AG04450 (cell line): ENCODE measurements at places on chromosomes 4 and X.

- DNase-seq: no peak
Measured at GRCh38 chrX:102063445-102064074, 61.9 kb upstream of the TCEAL2 start.

GRCh38 chr4:163165217-163166017 is 1.3 kb downstream of the NAF1 start:
- no peak for DNase-seq

DNA sequence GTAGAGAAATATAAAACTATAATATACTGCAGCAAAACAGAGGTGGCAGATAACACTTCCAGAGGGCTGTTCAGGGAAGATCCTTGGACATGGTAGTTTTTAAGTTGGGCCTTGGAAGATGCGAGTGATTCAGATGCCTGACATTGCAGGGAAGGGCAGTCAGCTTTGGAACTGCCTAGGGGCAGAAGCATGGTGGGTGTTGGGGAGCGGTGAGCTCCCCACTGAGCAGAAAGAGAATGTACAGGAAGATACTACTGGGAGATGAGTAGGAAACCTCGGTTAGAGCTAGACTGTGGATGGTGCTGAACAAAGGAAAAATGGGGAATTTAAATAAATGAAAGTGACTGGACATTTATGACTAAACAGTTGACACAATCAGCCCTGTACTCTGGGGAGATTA is 24.9 kb upstream of the SEC24B start:
- no peak for DNase-seq

DNA sequence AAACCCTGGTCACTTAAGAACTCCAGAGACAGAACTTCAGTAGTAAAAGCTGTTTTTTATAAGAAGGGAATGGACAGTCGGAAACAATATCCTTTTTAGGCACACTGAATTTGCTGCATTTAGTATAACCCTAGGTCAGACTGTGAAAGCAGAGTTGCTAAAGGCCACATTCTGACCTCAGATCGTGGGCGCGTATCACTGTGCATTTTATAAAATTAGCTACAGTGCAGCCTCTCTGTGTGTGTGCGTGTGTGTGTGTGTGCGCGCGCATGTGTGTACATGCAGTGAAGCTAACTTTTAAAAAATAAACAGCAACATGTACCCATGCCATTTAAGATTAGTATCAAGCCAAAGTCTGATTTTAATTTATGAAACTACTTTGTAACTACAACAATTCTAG is 8.0 kb downstream of the ZNF827 start:
- no peak for DNase-seq

- DNase-seq: no peak
Measured at GRCh38 chr4:125200556-125200955, 114.2 kb upstream of the FAT4 start.

- DNase-seq: no peak
Measured at GRCh38 chrX:9374555-9374954, 90.3 kb upstream of the TBL1X start.

- DNase-seq: no peak
Measured at GRCh38 chrX:132470831-132471230, 18.0 kb downstream of the MBNL3 start.

GRCh38 chrX:136953867-136954787 is 73.6 kb upstream of the RBMX start:
- no peak for DNase-seq

DNA sequence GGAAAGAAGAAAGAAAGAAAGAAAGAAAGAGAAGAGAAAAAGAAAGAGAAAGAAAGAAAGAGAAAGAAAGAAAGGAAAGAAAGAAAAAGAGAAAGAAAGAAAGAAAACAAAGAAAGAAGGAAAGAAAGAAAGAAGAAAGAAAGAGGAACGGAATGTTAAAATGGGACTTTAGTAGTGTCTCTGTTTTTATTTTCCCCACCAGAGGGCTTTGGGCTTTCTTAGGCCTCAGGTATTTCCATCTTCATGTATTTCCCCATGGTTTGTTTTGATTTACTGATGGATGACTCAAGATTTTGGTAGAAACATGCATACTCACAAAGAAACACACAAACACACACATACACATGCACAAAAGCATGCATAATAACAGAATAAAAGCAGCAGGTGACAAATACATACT is 181.2 kb downstream of the AFF2 start:
- no peak for DNase-seq

DNA sequence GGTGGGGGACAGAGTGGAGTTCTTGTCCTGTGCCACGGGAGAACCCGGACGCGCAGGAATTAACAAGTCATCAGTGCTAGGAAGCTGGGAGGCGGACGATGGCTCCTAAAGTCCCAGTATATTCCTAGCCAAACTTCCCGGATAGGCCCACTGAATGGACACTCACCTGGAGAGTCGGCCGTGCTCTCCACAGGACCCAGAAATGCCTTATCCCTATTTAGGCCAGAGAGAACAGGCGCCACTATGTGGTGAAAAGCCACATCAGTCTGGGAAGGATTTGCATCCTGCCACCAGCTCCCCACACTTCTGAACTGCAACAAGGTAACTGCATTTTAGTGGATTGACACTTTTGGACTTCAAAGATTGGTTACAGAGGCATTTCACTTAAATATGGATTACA is 1.1 kb downstream of the CFAP299 start:
- no peak for DNase-seq

DNA sequence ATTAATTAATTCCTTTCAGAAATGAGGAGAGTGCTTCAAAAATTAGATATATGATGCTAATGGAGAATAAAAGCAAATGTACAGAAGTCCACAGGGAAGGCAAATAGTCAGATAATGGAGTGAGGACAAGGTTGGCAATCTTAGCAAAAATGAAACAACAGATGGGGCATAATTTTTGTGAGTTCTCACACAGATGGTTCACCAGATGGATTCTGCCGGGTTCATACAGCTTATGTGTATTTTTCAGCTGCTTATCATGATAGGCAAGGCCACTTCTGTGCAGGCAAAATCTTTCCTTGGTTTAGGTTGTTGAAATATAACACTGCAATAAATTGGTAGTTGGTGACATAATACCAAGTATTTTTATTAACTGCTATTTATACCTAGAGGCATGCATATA is 1539.0 kb upstream of the IGFBP7 start:
- DNase-seq: no peak

- no peak for DNase-seq
Measured at GRCh38 chr4:152613841-152614721, 65.7 kb downstream of the TMEM154 start.

GRCh38 chr4:80362578-80363181 is 27.1 kb downstream of the CFAP299 start:
- no peak for DNase-seq

- no peak for DNase-seq
Measured at GRCh38 chr4:174590336-174590735, 68.0 kb upstream of the HPGD start.

GRCh38 chr4:187276736-187277408 is 553.2 kb upstream of the FAT1 start:
- DNase-seq: peak; percentile 34

- DNase-seq: peak; percentile 18
Measured at GRCh38 chr4:107603430-107603829, 116.6 kb downstream of the PAPSS1 start.

DNA sequence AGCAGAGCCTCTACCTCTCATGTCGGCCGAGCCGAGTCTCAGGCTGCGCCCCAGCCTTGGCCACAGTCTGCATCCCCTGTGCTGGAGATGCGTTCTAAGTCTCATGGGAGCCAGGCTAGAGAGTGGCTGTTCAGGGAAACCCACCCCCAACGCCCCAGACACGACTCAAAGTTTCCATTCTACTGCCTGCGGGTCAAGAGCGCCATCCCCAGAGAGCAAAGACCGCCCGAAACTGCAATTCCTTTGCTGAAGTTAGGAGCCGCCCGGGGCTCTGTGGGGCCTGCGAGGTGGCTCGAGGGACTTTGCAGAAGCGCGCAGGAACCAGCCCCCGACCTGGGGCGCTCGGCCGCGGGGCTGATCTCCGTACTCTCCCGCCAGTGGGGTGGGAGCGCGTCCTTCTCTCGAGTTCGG is 10.0 kb upstream of the ELF4 start:
- DNase-seq: no peak

DNA sequence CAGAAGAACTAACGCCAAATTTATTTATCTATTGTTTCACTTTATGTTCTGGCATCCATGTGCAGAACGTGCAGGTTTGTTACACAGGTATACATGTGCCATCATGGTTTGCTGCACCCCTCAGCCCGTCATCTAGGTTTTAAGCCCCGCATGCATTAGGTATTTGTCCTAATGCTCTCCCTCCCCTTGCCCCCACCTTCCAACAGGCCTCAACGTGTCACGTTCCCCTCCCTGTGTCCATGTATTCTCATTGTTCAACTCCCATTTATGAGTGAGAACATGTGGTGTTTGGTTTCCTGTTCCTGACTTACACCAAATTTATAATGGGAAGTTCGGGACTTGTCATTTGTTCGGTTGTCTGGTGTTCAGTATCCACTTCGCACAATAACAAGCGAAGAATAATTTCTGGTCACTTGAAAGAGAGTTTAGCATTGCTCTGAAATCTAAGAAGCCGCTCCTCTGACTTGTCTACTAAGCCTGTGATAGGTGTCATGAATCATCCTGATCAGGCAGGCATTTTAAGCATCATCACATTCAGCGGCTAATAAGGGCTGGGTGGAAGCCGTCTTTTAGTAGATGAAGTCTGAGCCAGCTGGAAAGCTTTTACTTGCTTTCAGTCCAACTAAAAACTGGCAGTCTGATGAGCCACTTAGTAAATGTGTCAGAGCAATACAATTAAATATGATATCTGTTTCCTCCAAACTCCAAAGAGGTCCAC is 1065.7 kb upstream of the PABPC4L start:
- DNase-seq: no peak
